Fibroblast of skin of abdomen (primary cell): ENCODE measurements at places on chromosomes 1 and 21.
A peak's percentile ranks its signal among the peaks of the same experiment; 100 is the strongest.

- DNase-seq = no peak
Measured at GRCh38 chr1:20720631-20721091, 2.9 kb upstream of the KIF17 start.

- no peak for DNase-seq
Measured at GRCh38 chr1:165837838-165838364, 10.5 kb downstream of the UCK2 start.

DNA sequence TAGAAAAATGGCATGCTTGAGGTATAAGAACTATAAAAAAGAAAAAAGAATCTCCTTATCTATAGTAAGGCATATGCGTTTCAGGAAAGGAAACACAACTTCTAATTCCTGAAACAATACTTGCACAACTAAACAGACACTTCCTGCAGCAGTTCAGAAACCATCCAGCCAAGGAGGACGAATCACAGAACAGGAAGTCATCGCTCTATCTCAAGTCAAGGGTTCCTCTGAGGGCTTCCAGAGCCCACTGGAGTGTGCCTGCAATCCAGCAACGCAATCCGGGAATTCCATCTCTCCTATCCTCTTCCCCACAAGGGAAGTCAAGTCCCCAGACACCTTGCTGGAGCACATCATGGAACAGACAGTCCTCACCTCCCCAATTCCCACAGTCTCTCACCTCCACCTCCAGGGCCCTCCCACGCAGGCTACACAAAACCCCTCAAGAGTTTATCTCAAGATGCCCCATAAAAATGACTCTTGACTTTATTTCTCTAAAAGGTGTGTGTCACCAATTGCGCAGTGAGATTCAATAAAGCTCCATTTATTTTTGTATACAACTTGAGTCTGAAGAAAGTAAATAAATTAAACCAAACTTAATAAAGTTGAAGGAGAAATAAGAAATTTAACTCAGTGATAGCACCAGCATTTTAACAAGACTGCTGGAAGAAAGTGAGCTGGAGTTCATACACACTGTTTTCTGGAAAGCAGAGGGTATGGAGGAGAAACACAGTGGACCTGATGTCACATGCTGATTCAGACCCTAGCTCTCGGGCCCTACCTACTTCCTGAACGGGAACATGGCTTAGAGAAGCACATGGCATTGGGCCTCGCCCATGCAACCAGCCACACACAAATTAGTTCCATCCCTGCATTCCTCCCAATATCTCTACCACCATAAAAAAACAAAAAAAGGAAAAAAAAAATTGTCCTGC lies 39.9 kb downstream of the SIPA1L2 start:
- DNase-seq = no peak

GRCh38 chr1:100299521-100300222 lies 33.7 kb downstream of the RTCA start:
- DNase-seq = no peak

DNA sequence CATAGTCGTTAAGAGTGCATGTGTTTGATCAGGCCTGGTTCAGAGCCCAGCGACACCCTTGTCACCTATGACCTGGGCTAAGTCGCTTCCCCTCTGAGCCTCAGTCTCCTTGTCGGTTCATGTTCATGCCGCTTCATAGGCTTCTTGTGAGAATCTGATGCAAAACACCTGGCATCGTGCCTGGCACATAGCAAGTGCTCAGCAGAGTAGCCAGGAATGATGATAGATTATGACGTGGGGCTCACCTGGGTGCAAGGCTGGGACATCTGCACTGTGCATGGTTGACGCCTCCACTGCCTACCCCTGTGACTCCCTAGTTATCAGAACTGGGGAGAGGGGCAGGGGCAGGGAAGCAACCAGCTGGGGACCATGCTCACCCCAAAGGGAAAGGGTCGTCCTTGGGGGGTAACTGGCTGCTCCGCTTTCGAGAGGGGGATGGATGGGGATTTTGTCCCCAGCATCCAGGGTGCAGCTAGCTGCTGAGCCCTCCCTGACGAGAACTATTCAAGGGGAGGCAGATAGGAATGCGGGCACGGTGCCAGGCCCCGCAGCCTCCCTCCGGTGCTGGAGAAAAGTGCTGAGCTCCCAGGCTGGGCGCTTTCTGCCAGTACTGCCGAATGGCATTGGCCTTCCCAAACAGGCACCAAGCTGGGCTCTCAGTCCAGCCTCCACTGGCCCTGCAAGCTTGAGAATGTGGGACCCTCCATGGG lies 9.3 kb downstream of the EFHD2 start:
- peak; percentile 14 for DNase-seq

DNA sequence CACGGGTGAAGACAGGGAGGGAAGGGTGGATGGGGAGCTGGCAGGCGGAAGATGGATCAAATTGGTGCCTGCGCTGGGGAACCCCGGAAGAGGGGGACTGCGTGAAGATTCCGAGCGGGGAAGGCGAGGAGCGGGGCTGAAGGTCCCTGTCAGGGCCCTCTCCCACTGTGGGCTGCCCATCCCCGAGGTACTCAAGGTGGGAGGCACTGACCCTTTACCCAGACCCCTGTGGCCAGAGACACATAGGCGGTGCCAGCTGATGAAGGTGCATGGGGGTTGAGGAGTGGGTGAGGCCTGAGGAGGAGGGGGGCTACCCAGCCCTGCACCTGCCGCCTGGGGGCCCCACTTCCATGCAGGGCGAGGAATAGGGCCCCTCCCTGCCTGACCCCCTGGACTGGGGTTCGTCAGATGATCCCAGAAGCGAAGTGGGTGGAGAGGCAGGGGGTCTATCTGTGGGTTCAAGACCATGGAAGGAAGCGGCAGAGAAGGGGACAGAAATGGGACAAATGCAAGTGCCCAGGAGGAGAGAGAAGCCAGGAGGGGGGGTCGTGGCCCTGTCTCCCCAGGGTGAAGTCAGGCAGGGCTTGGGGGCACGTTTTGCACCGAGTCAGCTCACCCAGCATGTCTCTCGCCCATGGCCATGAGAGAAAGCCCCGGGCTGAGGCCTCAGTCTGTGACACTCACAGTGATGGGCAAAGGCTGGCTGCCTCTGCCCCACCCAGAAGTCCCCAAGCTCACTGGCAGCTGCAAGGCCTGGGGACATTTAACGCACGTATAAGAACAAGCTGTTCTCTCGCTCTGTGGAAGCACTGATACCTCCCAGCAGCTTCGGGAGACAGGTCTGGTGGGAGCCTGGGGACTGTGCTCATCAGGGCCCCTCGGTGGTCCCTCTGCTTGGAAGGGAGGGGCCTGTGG lies 7.0 kb upstream of the MMEL1 start:
- no peak for DNase-seq

- DNase-seq = peak; percentile 10
Measured at GRCh38 chr1:119084798-119085197, 55.7 kb downstream of the WARS2 start.

- DNase-seq = peak; percentile 96
Measured at GRCh38 chr1:70504821-70505193, 93.7 kb downstream of the CTH start.

DNA sequence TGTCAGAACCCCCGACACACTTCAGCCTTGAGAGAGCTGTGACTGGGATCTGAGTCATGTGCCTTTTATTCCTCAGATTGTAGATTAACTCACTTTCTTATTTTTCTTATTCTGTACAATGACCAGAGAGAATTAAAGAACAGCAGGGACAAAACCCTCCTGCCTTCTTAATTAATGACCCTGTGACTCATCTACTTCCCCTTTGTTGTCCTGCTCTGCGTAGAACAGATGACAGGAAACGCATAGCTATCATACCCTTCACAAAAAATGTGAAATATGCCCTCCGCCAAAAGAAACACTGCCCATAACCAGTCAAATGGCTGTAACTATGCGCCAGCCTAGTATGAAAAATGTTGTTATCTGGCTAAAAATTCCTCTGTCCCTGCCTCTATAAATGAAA lies 9.1 kb upstream of the PADI2 start:
- peak; percentile 97 for DNase-seq

- DNase-seq = peak; percentile 28
Measured at GRCh38 chr1:9494936-9495758, 44.1 kb upstream of the SLC25A33 start.

DNA sequence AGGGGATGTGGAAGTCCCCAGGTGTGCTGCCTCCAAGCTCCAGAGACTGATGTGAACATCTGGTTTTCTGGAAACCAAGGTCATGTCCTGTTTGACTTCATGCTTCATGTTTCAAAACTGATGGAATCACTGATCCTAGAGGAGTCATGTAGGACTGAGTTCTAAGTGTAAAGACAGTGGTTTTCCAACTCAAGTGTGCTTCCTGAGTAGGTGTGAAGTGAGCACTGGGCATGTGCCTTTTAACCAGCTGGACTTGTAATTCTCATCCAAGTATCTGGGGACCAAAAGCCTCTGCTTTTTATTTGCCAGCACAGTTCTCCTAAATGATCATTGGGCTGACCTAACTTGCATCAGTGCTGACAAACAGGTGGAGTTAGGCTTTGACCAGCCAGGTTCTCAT lies 36.9 kb downstream of the ABCA4 start:
- no peak for DNase-seq

DNA sequence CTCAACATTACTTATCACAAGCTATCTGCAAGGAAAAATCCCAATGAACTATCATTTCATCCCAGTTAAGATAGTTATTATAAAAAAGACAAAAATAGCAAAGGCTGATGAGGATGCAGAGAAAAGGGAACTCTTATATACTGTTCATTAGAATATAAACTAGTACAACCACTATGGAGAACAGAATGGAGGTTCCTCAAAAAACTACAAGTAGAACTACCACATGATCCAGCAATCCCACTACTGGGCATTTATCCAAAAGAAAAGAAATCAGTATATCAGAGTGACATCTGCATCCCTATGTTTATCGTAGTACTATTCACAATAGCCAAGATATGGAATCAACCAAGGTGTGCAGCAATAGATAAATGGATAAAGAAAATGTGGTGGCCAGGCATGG lies 4.9 kb upstream of the C1orf185 start:
- no peak for DNase-seq

DNA sequence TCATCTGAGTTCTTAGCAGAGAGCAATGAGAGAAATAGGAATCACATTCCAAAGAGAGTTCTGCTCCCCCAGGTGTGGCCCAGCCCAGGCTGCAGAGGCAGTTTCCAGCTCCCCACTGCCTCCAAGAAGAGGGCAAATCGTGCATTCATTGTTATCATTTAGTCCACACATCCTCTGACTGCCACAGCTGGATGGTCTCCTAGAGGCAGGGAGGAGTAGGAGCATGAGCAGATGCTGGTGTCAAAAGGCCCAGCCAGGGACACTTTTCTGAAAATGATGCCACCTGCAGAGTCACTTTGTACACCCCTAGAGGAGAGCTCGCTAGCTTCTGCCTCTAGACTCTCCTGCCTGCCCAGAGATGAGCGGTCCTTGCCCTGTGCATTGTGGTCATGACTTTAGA lies 33.6 kb upstream of the GNPAT start:
- DNase-seq = no peak

DNA sequence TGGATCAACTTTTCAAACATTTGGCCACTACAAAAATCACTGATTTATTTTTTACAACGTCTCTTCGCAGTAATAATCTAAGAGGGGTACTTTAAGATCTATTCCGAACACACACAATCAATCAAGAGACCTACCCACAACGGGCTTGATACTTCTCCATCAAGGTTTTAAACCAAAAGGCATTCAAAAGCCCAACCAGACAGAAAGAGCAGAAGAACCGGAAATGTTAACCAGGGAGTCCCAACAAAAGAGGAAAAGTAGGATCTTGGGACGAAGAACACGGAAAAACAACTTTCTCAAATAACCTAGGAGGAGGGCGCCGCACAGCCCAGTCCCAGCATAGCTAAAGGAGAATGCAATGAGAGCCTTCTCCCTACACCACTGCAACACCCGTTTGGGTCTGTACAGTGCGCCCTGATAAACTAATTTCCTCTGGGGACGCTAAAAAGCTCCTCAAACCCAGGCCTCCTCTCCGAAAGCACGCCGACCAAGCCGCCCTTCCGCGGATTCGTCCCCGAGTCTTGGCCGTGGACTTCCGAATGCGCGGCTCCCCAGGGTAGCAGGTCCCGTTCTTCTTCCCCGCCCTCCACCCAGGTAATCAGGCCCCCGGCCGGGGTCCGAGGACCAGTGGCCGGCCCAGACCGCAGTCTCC lies 623 bp downstream of the RPL22 start:
- no peak for DNase-seq

DNA sequence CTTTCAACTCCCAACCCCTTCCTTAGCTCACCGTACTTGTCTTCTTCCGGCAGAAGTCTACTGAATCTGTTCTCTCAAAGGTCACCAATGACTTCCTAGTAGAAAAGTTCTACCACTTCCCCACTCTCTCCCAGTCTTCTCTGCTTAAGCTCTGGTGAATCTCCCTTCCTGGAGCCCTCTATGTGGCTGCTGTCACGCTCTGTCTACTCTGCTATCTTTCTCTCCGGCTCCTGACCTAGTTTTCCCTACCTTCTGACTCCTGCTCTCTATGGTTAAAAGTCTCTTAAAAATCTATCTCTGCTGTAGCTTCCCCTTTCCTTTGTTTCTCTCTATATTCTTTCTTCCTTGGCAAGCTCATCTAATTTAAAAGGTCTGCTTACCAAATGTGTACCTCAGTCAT lies 350.1 kb upstream of the GREM2 start:
- no peak for DNase-seq

- DNase-seq = peak; percentile 89
Measured at GRCh38 chr1:94335950-94336349, 82.2 kb upstream of the ABCD3 start.
